ENCODE measurements at places on chromosomes 6 and 20.

- DNase-seq, result no peak
These were observed 18.8 kb downstream of the EFCAB8 start for GRCh38 chr20:32877507-32877906.

DNA sequence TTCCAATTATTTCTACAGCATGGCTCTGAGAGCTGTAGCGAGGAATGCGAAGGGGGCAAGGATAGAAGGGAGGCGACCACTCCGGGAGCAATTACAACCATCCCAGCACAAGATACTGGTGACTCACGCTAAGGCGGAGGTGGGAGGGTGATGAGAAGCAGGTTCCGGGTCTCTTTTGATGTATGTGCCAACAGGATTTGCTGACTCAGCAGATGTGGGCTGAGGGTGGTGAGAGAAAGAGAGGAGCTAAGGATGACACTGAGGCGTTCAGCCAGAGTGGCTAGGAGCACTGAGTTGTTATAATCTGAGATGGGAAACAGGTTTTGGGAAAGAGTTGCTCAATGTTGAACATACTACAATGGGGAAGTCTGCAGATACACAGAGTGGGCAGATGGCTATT lies 9.3 kb upstream of the TXNDC5 start:
- DNase-seq, result no peak

- DNase-seq, result no peak
These were observed 21.2 kb downstream of the THEMIS start for GRCh38 chr6:127879685-127880084.

DNA sequence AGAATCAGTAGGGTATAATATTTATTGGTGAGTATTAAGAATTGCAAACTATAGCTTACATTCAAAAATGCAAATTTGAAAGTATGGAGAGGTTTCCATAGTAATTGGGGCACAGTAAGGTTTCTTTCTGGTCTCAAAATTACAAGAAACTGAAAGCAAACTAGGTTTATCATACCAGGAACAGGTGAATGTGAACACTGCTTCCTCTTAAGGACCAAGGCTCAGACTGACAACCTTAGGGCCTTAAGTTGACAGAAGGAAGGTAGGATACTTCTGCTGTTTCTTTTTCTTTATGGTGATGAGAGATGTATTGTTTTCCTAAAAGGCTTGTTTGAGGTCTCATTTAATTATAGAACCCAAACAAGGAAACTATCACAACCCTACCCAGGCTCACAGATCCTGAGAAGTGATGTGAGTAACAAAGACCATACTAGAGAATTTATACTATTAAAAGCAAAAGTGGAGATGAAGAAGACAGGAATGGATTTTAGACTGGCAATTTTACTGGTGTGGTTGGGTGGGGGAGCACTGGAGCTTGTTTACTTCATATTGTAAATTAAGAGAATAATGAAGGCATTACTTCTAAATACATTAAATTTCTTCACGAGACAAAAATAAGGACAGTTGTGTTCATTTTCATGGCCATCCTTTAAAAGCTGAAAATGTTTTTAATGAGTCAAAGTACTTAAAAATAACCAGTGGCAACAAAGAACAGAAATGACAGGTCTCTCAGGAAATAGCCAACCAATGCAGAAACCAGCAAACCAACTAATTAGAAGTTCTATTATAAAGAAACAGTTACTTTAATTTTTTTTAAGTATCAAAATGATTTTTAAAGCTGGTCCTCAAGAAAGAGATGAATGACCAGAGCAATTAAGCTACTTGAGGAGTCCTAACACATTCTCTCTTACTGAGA lies 21.3 kb downstream of the STAU1 start:
- DNase-seq, result no peak

DNA sequence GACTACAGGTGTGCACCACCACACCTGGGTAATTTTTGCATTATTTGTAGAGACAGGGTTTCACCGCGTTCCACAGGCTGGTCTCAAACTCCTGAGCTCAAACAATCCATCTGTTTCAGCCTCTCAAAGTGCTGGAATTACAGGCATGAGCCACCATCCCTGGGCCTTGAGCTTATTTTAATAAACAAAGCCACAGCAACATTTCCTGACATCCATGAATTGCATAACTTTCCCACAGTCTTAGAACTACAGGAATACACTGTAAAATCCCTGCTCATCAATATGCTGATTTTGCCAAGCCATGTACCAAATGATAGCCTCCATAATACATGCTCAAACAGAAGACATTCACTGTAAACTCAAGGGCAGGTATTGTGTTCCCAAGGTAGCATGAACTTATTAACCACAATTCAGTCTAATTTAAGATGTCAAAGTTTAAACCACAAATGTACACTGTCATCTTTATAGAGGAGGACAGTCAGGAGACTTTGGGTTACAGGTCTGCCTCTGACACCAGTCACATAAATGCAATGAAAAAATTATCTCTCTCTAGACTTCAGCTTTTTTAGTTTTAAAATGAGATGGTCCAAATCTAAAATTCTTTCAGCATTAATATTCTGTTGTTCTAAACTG lies 40.0 kb downstream of the NUDT3 start:
- no peak for DNase-seq

DNA sequence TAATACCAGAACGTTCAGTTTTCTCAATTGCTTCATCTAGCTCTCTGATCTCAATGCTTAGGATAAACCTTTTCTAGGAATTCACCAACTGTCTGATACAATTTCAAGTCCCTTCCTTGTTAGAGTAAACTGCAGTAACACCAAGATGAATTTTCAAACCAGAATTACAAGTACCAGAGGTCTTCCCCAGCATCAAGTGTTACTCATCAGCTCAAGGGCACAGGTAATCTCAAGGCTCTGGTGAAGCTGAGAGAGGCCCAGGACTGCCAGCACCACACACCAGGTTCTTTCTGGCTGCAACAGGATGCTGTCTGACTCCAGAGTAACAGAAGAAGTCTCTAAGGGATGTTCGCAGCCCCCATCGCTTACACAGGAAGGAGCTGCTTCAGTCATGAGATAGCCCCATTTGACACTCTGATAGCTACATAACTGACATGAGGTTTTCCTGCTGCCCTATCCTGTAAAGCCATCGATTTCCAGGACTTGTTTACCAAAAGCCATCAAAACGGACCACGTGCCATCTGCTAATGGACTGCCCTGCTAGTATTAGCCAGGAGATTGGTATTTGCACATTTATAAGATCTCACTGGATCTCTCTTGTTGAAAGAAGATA lies 549.4 kb downstream of the UTRN start:
- DNase-seq, result no peak

DNA sequence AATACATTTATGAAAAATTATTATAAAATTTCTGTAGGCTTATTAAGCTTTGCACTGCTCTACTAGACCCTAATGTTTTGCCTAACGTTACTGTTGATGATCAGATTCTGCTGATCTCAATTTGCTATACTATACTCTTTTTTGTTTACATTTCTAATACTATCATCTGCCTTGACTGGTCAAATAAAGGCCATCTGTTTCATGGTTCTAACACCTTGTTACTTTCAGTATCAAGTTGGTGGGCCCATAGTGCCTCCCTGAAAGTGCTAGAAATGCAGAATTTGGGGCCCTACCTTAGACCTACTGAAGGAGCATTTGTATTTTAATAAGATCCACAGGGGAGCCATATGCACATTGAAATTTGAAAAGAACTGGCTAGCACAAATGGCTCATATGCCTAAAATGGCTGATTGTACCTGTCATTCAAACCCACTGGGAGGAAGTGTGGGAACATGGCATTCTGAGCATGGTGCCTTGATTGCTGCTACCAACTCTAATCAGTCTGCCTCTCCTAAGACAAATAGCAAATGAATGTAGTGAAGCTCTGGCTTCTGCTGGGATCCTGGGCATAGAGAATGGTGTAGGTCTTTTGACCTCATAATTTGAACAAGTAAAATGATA lies 199.1 kb upstream of the BTBD3 start:
- no peak for DNase-seq

- no peak for DNase-seq
These were observed 6.2 kb downstream of the TGM2 start for GRCh38 chr20:38158701-38159351.

GRCh38 chr20:15814911-15815310 lies 758.3 kb downstream of the KIF16B start:
- DNase-seq, result no peak

- no peak for DNase-seq
These were observed 447 bp downstream of the MCM3 start for GRCh38 chr6:52284131-52284459.

- no peak for DNase-seq
These were observed at the start of gene TPD52L1 for GRCh38 chr6:125153391-125154117. TSS of gene TPD52L1 (plus strand) at chr6:125153773. CDS start at chr6:125153952, 179 bp downstream.

GRCh38 chr6:11536795-11537194 lies 754 bp upstream of the TMEM170B start:
- DNase-seq, result no peak

GRCh38 chr20:56689318-56689717 lies 60.2 kb downstream of the TFAP2C start:
- DNase-seq, result no peak

DNA sequence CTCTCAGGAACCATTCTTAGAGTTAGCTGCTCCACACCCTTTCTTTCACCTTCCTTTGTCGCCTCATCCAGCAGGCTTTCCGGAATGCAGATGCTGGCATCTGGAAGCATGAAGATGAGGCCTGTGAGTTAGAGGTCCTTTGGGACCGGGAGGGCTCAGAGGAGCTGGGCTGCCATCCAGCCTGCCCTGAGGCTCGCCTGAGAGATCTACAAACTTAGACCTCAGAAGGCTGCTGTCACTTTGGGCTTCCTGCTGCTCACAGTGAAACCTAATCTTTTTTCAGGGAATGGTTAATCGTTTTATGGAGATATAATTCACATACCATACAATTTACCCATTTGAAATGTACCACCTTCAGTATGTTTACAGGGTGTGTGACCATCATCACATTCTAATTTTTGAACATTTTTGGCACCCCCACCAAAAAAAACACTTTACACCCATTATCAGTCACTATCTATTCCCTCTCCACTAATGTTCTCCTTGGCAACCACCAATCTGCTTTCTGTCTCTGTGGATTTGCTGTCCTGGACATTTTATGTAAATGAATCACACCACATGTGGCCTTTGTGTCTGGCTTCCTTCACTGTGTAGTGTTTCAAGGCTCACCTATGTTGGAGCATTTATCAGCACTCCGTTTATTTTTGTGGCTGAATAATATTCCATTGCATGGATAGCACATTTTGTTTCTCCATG lies 20.0 kb upstream of the MPC1 start:
- no peak for DNase-seq

GRCh38 chr6:123467392-123467791 lies 169.4 kb downstream of the TRDN start:
- no peak for DNase-seq

GRCh38 chr6:56525974-56526789 lies 116.5 kb downstream of the DST start:
- DNase-seq, result no peak

- DNase-seq, result no peak
These were observed 4.6 kb upstream of the PPP1R3G start for GRCh38 chr6:5080574-5080973.

- no peak for DNase-seq
These were observed 7.3 kb downstream of the STK38 start for GRCh38 chr6:36539814-36540568.

DNA sequence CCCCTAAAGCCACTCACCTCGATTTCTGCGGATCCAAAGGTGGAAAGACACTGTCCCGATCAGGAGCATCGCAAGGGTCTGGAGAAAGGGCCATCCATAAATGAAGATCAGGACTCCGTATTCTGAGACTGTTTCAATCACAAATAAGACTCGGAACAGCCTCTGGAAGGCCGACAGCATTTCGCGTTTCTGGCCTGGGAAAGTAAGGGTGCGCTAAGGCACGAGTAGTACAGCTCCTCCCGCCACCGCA lies 44.6 kb downstream of the DPPA5 start:
- DNase-seq, result no peak

DNA sequence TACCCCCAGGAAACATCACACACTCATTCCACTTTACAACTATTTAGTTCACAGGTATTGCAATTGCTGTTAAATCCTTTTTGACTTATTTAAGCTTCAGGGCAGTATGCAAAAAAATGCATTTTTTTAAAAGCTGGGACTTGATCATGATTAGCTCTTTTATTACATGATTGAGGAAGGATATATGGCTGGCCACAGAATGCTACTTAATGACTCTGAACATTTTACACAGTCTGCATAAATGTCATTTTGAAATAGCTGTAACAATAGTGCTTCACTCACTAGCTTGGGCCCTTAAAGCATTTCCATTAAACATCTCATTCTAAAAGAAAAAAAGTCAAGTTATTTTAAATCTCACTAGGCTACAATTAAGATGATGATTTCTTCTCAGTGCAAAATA lies 429.7 kb downstream of the FRK start:
- no peak for DNase-seq

DNA sequence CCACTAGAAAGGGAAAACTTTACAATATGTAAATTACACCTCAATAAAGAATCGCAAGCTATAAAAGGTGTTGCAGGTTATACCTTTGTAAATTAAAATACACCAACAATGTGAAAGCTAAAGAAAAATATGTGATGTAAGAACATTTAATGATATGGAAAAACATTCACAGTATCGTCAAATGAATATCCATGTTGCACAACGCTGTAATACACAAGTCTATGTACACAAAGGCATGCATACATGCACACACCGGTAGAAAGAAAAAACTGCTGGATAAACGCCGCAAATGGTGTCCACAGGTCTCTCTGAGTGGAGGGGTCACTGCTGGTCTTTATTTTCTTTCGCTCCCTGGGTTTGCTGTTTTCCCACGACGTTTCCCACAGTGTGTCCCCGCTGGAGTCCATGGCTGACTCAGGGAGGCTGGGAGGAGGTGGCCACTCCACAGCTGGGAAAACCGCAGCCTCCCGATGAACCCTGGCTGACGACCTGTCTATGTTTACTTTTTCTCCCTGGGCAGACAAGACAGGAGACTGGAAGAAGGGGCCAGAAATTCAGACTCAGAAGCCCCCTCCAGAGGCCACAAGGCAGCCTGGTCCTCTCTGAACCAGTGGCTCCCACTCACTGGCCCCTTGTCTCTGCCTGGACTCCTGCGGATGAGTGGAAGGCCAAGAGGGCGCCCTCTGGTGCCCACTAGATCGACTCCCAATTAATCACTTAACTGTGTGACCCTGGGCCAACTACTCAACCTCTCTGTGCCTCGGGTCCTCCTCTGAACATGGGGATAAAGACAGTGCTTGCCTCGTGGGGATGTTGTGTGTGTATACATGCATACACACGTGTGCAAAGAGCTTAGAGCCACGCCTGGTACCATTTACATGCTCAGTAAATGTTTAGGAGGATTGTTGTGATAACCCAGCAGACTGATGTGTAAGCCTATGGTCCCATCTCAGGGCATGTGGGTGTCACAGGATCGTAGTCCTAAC lies 12.8 kb upstream of the BPI start:
- DNase-seq, result no peak

DNA sequence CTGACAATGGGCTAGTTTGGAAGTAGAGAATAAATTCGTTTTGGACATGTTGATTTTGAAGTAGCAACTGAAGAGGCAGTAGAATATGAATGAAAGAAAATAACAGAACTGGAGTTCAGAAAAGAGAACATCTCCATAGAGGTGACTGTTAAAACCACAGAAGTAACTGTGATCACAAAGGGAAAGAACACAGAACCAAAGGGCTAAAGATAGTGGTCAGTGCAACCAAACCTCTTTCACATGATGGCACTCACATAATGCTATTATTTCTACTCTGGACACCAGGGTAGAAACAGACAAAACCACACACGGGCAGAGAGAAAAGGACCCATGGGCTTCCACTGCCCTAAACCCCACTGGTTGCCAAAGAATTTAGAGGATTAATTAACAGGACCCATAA lies 58.5 kb downstream of the CDK19 start:
- DNase-seq, result no peak

All from glomerular endothelial cell (primary cell).